ENCODE measurements at places on chromosomes 7 and 10.

GRCh38 chr10:28014651-28015050 is 15.8 kb upstream of the ODAD2 start:
- no peak for DNase-seq

- DNase-seq: peak; percentile 66
Observed at GRCh38 chr10:73744664-73744975, 448 bp downstream of the SEC24C start.

- DNase-seq: no peak
Observed at GRCh38 chr10:5447611-5448071, 35.3 kb downstream of the NET1 start.

DNA sequence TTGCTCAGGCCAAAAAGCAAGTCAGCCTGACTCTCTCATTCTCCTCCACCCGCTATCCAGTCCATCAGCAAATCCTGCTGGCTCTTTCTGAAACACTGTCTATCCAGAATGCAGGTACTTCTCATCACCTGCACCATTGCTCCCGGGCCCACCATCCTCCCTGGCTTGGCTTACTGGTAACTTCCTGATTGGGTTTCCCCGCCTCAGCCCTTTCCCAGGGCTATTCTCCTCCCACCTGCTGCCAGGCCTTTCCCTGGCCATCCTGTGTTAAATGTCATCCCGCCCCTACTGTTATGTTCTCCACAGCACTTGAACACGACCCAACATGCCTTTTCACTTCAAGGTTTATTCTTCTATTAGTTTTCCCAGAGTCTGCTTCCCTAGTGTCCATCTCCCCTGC is 124.0 kb downstream of the CNNM2 start:
- no peak for DNase-seq

DNA sequence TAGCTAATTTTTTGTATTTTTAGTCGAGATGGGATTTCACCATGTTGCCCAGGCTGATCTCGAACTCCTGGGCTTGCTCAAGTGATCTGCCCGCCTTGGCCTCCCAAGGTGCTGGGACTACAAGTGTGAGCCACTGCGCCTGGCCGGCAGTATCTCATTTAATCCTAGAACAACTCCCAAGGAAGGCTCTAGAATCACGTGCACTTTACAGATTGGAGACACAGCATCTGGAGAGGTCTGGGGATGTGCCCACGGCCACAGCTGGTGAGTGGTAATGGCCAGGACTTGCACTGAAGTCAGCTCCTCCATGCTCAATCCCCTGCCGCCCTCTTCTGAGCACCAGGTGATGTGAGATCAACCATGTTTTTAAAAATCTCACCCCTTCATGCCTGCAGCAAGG is 43.1 kb downstream of the CARD11 start:
- DNase-seq: no peak

- DNase-seq: no peak
Observed at GRCh38 chr7:92020636-92021035, 80.0 kb downstream of the AKAP9 start.

DNA sequence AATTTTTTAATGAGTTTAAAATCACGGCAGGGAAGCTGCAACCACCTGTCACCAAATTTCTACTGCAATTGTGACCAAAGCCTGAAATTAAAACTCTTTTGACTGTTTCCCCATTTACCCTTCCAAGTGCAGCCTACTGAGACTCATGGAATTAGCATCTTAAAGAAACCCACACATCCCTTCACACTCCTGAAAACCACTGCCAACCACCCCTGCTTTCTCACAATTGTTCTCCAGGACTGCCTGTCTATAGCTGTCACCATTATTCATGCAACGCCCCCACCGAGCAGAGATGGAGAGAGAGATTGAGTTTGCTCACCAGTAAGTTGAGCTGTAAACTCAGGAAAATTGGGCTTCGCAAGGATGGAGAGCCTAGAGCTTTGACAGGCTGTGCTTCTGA is 383.8 kb upstream of the SORCS1 start:
- no peak for DNase-seq

DNA sequence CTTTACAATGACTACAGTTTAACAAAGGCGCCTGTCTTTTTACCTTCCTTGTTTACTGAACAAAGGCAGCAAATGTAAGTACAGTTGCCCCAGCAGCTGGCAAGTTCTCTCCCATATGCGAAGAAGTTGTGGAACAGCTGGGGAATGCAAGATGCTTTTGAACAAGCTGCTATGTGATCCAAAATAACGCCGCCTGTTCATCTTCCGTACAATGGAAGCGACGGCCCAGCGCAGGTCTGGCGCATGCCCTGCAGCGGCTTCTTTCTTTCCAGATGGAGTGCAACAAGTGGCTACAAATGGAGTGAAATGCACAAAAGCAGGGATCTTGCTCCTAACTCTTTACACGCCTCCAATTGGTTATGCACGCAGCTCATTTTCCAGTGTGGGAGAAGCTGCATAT is 97.0 kb upstream of the SVIL start:
- no peak for DNase-seq

- DNase-seq: no peak
Observed at GRCh38 chr10:91796331-91797047, 1.7 kb upstream of the TNKS2 start.

DNA sequence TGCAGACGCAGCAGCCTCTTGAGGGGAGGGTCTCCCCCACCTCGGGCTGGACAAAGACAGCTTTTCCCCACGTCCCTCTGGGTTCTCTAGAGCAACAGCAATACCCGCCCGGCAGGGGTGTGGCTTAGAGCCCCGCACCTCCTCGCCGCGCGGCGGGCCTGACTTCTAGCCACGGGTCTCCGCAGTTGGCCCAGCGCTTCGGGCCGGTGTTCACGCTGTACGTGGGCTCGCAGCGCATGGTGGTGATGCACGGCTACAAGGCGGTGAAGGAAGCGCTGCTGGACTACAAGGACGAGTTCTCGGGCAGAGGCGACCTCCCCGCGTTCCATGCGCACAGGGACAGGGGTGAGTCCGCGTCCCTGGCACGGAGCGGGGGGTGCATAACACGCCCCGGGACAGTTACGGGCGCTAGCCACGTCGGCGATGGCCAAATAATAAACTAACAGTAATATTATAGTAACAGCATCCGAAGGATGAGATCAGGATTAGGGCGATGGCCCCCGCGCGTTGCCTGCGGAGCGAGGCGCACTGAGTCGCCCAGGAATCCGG is 1.2 kb downstream of the CYP2E1 start:
- peak; percentile 24 for DNase-seq

GRCh38 chr10:97851341-97852001 is 1.8 kb downstream of the GOLGA7B start:
- no peak for DNase-seq

- no peak for DNase-seq
Observed at GRCh38 chr10:48613016-48613415, 8.1 kb upstream of the ARHGAP22 start.

GRCh38 chr7:66307591-66308215 is 102.6 kb downstream of the TPST1 start:
- no peak for DNase-seq

DNA sequence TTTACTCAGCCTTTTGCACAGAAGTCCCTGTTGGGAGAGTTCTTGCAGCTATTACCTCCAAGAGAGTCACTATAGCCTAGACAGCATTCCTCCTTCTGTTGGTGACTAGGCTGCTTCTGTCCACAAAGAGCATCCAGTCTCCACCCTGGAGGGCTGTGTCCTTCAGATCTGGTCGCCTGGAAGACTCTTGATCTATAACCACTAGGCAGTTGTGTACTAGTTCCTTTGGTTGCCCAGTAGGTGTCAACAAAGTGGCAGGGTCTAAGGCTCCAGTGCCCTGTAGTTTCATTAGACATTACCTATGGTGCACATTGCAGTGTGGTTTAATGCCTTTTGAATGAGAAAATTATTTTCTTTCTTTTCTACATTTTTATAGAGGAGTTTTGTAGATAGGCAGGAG is 11.3 kb upstream of the AKR1C2 start:
- no peak for DNase-seq

DNA sequence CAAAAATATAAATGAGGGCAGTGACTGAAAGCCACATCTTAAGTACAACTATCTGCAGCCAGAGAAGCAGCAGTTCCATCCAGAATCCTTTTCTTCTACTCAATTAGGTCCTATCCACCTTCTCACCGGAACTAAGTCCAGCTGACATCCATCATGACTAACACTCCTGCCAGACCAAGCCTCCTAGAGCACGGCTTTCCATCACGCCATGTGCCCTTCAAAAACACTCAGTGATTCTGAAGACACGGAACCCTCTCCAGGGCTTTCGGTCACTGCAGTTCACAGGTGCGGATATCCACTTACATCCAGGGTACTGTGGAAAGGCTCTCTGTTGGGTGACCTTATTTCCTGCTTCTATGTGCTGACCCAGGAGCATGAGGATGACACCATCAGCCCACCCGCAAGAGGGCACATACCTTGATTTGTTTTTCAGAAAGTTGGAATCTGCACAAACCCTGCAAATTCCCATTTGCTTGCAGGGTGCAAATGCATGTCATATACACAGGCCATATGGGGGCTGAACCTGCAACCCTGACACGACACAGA is 64.3 kb downstream of the FAM171A1 start:
- DNase-seq: no peak

GRCh38 chr7:129136887-129137642 is 7.4 kb upstream of the TSPAN33 start:
- DNase-seq: no peak

DNA sequence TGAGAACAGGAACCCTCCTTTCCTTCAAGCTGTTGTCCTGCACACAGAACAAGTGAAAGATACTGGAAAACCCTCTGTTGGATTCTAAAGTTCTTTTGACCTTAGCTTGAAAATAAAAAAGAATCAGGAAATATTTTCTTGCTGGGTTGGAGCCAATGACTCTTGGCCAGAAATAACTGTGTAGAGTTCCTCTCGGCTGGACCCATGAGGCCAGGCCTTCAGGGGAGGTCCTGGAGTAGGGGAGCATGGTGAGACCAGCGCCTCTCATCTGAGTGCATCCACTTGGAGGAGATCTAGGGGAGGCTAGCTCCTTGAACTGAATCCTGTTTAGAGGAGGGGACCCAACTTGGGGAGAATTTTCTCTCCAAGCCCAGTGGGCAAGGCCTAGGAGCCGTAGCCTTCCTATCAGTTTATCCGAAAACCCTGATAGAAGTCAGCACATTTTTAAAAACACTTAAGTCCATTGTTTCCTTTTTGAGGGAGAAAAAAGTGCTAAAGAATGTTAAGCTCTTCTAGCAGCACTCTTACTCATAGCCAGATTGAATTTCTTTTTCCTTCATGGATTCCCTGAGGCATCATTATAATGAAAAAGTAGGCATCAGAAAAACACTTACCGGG is 635.7 kb upstream of the ANKRD30A start:
- DNase-seq: no peak

- no peak for DNase-seq
Observed at GRCh38 chr10:119466076-119466475, 76.4 kb downstream of the RGS10 start.

- DNase-seq: peak; percentile 26
Observed at GRCh38 chr10:69086001-69086509, 1.8 kb upstream of the SRGN start.

- no peak for DNase-seq
Observed at GRCh38 chr10:36574207-36574606, 551.2 kb upstream of the ANKRD30A start.

- DNase-seq: no peak
Observed at GRCh38 chr10:68145705-68146104, 36.4 kb downstream of the MYPN start.

- DNase-seq: peak; percentile 45
Observed at GRCh38 chr7:105876964-105877601, 684 bp upstream of the ATXN7L1 start.

GRCh38 chr10:86170255-86171108 is 196.1 kb downstream of the GRID1 start:
- DNase-seq: no peak

DNA sequence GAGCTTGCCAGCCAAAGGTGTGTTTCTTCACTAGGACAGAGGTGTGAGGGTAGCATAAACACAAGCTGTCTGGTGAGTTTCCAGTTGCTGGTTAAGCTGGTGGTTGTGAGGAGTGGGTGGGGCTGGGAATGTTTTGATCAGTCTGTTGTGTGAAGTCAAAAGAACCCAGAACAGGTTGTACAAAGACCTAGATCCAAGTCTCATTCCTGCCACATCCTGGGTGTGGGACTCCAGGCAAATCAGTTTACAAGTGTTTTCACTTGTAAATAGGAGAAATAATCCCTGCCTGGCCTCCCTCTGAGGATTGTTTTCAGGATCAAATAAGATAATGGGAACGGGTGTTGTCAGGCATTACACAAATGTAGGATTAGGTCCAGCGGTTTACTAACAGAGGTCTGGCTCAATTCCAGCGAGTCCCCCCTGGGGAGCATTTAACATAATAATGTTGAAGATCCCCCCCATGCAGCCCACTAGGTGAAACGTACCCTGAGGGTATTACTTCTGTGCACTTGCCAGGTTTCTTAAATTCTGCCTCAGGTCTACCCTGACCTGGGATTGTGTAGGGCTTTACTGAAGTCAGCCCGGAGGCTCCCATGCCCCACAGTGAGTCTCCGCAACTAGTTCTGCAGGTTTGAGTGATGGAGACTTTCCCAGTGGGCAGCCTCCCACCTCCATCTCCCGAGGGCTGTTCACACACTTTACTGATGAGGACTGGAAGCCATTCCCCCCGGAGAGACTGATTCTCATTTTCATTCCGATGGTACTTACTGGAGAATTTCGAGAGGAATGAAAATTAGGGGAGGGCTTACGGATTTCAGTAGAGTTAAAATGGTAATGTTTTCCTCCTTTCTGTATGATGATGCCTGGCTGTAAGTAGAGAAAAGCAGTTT is 2.7 kb upstream of the FRAT2 start:
- no peak for DNase-seq

DNA sequence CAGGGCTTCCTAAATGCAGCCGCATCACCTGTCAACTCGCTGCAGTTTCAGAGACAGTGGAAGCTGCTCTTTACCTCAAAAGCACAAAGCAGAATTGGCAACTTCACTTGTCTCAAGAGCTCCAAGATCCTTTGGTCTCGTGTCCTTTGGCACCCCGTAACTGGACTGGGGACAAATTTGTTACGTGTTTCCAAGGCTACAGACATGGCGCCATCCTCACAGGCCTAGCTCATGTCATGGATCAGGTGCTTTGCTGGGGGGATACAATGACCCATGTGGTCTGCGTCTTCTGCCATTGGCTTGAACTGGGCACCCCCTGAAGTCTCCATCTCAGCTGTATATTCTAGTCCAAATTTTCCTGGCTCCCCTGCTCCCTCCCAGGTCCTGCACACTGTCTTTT is 48.6 kb downstream of the CHST3 start:
- DNase-seq: no peak

DNA sequence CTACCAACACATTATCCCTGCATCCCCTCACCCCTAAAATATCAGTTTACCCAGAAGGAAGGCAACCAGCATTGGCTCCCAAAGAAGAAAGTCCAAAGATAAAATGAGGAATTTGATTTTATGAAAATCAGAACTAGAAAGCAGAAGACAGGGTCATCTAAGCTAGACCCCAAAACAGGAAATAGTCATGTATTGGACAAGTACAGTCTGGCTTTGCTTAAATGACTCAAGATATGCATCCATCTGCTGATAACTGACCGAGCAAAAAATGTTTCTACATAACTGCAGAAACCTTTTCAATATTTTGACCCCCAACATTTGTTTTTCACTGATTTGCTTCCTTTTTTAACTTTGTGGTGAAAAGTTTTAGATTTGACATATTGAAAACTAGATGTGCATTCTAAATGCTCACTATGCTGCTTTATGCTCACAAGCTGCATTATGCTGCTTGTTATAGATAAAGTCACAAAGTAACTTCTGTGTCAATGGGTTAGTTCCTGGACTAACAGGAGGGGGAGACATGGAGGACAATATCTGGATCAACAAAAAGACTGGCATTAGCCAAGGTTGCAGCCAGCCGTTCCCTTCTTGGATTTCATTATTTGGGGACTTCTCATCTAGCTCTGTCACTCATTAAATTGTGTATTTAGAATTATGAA is 227.0 kb downstream of the INHBA start:
- no peak for DNase-seq
